ENCODE measurements at places on chromosomes 1 and 21.

DNA sequence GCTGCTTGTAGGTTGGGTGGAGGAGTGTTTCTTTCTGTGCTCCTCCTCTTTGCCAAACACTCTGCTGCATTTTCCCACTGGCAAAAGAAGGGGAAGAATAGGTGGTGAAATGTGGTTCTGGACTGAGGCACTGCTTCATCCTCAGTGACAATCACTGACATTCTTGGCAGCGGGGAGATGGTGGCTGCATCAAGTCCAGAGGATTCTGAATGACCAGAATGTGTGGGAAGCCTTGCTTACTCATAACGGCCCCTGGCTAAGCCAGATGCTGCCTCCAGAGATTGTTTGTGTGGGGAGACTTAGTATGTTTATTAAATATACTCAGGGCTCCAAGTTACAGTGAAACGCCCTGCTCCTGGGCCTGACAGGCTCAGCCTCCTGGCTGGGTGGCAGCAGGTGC lies 160.3 kb downstream of the CACNA1E start:
- no peak for DNase-seq

DNA sequence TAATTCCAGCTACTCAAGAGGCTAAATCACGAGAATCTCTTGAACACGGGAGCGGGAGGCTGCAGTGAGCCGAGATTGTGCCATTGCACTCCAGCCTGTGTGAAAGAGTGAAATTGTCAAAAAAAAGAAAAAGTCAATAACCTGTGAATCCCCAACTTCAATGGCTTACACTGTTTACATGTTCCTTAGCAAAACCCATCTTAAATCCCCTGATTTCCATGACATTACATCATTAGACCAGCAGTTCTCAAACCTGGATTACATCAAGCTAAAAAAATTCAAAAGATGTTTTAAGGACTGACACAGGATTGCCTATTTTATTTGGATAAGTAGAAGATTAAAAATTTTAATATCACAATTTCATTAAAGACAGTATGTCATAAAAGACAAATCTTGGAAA lies 12.4 kb downstream of the GPBP1L1 start:
- no peak for DNase-seq

DNA sequence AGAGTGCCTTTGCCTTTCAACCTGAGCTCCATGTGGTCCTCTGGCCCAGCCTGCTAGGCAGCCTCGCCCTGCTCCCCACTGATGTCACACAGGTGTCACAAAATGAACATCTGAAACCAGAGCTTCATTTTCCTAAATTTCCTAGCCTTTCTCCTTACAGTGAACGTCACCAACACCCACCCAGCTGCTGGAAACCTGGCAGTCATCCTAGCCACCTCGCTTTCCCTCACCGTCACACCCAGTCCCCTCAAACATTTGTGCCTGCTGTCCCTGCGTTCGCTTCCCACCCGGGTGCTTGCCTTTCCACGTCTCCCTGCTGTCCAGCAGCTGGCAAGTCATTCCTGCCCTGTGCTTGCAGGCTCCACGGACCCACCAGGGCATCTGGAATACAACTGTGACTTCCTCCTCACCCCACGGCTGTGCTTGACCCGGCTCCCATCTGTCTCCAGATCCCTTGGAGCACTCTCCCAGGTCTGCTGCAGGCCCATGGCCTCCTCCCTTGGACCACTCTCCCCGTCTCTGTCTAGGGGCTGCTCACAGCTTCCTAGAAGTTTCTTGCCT lies 23.5 kb downstream of the ADARB1 start:
- DNase-seq: no peak

DNA sequence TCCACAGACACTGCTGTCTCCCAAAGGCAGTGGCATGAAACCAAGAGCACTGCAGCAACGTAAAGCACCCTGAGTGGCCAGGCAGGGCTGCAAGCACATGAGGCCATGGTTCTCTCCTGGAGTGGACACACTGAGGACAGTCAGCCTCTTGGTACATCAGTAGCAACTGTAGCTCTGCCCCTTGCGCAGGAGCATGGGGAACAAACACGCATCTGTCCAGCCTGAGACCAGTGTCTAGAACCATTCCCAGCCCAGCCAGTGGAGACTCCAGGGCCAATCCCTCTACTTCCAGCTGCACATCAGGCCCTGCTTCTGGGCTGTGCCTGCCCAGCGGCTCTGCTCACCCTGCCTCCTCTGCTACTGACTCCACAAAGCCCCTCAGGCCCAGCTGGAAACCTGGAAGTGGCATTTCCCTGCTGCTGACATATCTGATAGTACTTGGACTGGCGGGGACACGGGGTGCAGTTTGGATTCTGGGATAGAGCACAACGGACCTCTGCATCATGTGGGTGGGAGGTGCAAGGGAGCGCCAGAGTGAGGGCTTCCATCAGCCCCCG lies 49.0 kb downstream of the TOR1AIP2 start:
- no peak for DNase-seq

GRCh38 chr1:115426956-115427355 lies 88.9 kb upstream of the NGF start:
- no peak for DNase-seq

DNA sequence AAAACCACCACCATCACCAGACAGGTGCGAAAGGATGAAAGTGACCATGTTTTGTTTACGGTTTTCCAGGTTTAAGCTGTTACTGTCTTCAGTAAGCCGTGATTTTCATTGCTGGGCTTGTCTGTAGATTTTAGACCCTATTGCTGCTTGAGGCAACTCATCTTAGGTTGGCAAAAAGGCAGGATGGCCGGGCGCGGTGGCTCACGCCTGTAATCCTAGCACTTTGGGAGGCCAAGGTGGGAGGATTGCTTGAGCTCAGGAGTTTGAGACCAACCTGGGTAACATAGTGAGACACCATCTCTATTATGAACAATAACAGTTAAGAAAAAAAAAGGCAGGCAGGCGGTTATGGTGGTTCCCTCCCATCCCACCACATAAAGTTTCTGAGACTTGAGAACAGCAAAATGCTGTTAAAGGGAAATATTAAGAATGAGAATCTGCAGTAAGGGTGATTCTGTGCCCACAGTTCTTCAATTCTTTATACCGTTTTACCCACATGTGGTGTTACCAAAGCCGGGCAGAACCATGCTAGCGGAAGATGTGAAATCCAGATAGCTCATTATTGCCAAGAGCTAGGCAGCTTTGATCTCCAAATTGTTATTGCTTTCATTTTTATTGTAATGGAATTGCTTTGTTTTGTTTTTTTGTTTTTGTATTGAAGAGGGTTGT lies 34.5 kb upstream of the TDRD10 start:
- no peak for DNase-seq

GRCh38 chr1:86498281-86498680 lies 29.6 kb downstream of the CLCA1 start:
- no peak for DNase-seq

DNA sequence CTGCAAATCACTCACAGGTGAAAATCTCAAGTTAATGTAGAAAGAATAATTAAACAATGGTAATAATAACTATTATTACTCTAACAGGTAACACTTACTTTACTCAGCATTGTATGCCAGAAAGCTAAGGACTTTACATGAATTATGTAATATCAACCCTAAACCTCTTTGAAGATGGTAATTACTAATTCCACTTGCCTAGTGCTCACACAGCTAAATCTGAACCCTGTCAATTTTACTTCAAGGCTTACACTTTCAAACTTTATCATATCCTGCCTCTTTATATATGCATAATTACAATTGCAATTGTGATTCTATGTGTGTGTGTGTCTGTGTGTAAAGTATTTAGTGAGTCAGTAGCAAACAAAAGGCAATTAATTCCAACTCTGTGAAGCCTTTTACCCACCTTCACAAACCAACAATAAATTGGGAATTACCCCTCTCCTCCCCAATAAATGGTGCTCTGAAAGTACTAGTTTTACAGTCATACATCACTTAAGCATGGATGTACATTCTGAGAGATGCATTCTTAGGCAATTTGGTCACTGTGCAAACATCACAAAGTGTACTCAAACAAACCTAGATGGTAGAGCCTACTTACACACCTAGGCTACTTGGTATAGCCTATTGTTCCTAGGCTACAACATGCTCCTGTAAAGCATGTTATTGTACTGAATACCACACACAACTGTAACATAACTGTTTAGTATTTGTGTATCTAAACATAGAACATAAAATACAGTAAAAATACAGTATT lies 5.9 kb downstream of the ZNF644 start:
- no peak for DNase-seq

GRCh38 chr1:53470155-53470554 lies 11.0 kb downstream of the DMRTB1 start:
- no peak for DNase-seq

- no peak for DNase-seq
Observed at GRCh38 chr1:208201229-208201628, 43.0 kb downstream of the PLXNA2 start.

GRCh38 chr1:232450615-232451014 lies 179.3 kb downstream of the SIPA1L2 start:
- no peak for DNase-seq

GRCh38 chr1:972726-973458 lies 6.6 kb downstream of the PLEKHN1 start:
- no peak for DNase-seq

- DNase-seq: no peak
Observed at GRCh38 chr1:25486602-25487001, 55.9 kb downstream of the MACO1 start.

DNA sequence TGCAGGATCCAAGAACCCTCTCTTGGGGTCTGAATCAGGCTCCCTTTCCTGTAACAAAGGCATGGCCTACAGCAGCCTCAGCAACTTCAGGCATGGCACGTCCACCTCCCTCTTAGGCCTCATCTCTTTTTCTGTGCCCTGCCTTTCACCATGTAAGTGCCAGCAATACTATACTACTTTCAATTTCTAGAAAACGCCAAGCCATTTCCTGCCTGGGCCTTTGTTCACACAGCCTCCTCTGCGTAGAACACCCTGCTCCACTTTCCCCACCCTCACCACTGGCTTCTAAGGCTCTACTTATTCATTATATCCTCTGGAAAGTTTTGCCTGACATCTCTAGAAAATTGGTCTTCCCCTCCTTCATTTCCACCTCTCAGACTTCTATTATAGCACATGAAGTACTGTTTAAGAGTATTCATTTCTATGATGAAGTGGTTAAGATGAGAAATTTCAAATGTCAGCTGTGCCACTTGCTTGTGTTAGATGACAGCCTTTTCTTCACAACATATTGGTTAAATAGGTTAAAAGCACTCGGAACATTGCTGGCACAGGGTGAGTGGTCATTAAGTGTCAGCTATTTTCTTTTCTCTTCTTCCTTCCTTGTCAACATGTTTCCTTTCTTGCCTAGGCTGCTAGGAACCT lies 41.6 kb upstream of the VWA5B1 start:
- DNase-seq: no peak

DNA sequence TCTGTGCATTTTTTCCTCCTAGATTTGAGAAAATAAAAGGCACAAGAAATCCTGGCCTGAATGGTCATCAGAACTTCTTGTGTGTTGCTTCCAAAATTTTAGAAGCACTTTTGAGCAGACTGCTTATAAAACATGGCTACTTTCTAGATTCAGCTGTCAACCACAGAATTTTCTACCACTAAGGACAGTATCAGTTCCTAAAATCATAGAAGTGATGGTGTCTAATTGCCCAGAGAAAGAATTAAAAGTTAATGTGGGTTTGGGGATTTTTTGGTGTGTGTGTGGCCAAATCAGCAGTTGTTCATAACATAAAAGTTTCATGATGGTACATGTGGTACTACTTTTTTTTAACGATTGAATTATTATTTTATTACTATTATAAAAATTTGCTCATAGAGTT lies 171.4 kb upstream of the SNX7 start:
- DNase-seq: no peak

GRCh38 chr1:48563021-48563420 lies 91.0 kb upstream of the SPATA6 start:
- no peak for DNase-seq

- peak; percentile 26 for DNase-seq
Observed at GRCh38 chr21:33121715-33122475, 52.0 kb downstream of the OLIG1 start.

- no peak for DNase-seq
Observed at GRCh38 chr1:213327017-213327667, 276.1 kb downstream of the RPS6KC1 start.

- no peak for DNase-seq
Observed at GRCh38 chr1:186413319-186413718, 37.7 kb downstream of the ODR4 start.

DNA sequence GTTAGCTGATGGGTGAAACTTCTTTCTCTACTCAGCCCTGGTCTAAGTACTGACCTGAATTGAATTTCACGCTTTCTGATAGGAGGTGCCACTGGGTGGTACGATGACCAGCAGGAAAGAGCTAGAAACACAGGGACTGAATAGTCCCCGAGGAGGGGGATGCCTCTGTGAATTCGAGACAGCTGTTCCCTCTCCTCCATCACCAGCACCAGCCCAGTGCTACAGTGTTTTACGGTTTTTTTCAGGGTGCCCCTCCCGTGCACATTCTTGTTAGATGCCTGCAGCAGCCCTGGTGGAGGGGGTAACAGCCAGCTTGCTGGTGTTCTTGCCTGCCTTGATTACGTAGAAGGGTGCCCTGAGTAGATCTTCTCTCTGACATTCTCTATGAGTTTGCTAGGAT lies 7.1 kb downstream of the HUNK start:
- DNase-seq: no peak

- no peak for DNase-seq
Observed at GRCh38 chr1:43509740-43510375, 20.8 kb upstream of the PTPRF start.

GRCh38 chr21:42542196-42542595 lies 28.5 kb downstream of the SLC37A1 start:
- no peak for DNase-seq

GRCh38 chr21:14916676-14917141 lies 148.1 kb downstream of the NRIP1 start:
- DNase-seq: no peak

DNA sequence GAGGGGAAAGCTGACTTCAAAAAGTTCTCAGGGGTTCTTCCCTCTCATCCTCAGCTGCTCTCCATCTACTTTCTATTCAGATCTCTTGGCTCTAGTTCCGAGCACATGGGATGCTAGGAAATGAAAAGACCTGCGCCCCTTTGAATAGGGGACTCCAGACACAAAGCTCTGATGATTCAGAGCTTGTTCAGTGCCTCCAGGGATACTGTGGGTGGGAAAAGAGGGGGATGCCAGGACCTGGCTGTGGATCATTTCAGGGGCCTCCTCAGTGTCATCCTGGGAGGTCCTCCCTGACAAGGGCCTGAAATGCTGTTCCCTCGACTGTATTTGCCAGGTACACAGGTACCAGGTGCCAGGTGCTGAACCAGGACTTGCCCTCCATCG lies 943 bp upstream of the KIAA0040 start:
- DNase-seq: no peak

- DNase-seq: no peak
Observed at GRCh38 chr1:218383051-218383450, 37.9 kb downstream of the TGFB2 start.

- DNase-seq: no peak
Observed at GRCh38 chr1:20192871-20193411, 6.6 kb upstream of the PLA2G2C start.

- no peak for DNase-seq
Observed at GRCh38 chr1:1163538-1164070, 10.1 kb upstream of the TTLL10 start.

Measured in CMK (cell line).